EH (cell line): ENCODE measurements at places on chromosomes 13 and 19.

GRCh38 chr19:16470541-16470910, 1.2 kb downstream of the EPS15L1 start:
- peak; percentile 53 for DNase-seq

DNA sequence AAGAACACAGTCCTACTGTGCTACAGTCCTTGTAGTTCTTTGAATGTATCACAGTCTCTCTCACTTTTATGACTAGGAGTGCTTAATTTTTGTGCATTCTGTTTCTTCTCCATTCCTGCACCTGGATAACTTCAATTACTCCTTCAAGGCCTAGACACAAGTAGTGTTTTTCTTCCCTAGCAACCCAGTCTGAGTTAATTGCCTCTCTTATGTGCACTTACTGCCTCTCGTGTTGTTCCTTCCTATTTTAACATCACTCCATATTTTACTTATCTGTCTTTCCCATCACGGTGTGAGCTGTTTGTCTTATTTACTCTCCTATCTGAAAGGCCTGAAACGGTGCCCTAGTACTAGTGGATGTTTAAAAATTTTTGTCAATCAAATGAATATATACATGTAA, 101.5 kb downstream of the HS6ST3 start:
- no peak for DNase-seq

- DNase-seq = no peak
Measured at GRCh38 chr19:34504273-34504808, 22.8 kb downstream of the WTIP start.

- no peak for DNase-seq
Measured at GRCh38 chr19:1428738-1429391, 9.3 kb upstream of the RPS15 start.

- DNase-seq = no peak
Measured at GRCh38 chr13:110581506-110582185, 20.1 kb upstream of the RAB20 start.

DNA sequence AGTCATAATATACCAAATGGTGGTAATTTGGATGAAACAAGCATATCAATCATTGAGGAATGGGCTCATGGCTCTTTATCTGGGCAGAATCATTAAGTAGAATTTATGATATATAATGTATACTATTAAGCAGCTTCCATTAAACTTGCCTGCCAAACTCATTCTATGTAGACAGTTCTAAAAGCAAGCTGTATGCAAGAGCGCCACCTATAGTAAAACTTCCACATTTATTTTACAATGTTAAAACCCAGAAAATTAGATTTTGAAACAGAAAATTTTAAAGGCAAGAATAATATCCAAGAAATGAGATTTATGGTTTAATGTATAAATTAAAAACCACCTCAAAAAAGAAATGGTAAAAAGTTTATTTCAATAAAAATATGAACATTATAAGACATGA, 161.5 kb downstream of the MZT1 start:
- peak; percentile 39 for DNase-seq

DNA sequence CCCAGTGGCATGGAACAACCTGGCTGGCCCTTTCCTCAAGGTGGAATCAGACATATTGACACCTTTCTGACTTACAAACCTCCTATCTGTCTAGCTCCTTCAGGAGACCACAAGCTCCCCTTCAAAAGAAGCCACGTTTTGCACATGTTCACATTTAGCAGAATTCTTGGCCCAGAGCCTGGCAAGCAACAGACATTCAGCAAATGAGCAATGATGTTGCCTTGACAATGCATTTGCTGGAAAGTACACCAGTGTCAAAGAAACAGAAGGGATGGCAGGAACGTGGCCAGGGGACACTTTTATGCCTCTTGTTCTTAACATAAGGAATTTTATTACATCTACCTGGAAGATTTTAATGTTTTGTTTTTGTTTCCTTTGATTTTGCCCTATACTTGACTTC, 85.5 kb upstream of the FGF14 start:
- DNase-seq = no peak

GRCh38 chr13:94296471-94296870, 183.0 kb downstream of the DCT start:
- no peak for DNase-seq

DNA sequence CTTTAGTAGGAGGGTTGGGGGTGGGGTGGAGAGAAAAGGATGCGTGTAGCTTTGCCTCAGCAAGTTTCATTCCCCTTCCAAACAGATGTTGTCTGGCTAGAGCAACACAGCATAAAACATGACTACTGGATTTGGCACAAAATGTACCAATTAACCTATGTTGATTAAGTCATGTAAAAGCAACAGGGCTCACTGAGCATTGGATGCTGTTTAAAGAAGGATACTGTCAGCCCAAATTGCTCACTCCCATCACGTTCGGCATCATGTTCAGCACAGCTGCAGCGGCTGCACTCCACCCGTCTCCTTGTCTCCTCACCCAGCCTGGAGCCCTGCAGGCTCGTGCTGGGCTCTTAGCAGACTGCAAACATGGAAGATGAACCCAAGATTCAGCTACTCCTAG, 77.5 kb downstream of the DLEU7 start:
- no peak for DNase-seq

GRCh38 chr19:27772059-27772458, 1440.9 kb downstream of the UQCRFS1 start:
- no peak for DNase-seq

DNA sequence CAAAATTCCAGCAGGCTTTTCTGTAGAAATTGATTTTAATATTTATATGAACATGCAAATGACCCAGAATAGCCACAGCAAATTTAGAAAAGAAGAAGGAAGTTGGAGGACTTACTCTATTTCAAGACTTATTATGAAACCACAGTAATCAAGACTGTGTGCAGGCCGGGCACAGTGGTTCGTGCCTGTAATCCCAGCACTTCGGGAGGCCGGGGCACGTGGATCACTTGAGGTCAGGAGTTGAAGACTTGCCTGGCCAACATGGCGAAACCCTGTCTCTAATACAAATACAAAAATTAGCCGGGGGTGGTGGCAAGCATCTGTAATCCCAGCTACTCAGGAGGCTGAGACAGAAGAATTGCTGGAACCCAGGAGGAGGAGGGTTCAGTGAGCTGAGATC, 6.0 kb upstream of the FFAR2 start:
- DNase-seq = no peak

DNA sequence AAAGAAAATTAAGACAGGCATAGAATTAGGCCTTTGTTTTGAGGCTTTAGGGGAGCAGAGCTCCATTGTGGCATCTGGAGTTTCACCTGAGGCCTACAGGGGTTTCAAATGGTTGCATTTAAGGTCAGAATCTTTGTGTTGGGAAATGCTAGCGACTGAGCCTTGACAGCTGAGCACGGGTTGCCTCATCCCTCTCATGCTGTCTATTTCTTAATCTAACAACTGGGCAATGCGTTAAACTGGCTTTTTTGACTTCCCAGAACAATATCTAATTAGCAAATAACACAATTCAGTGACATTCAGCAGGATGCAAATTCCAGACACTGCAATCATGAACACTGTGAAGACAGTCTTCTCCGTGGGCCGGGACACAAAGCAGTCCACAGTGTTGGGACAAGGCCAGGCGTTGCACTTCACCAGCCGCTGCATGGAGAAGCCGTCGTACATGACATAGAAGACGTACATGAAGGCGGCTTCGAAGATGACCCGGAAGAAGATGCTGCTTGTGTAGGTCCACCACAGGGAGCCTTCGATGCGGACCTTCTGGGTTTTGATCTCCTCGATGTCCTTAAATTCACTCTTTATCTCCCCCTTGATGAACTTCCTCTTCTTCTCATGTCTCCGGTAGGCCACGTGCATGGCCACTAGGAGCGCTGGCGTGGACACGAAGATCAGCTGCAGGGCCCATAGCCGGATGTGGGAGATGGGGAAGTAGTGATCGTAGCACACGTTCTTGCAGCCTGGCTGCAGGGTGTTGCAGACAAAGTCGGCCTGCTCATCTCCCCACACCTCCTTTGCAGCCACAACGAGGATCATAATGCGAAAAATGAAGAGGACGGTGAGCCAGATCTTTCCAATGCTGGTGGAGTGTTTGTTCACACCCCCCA, 3.8 kb downstream of the GJB2 start:
- no peak for DNase-seq

DNA sequence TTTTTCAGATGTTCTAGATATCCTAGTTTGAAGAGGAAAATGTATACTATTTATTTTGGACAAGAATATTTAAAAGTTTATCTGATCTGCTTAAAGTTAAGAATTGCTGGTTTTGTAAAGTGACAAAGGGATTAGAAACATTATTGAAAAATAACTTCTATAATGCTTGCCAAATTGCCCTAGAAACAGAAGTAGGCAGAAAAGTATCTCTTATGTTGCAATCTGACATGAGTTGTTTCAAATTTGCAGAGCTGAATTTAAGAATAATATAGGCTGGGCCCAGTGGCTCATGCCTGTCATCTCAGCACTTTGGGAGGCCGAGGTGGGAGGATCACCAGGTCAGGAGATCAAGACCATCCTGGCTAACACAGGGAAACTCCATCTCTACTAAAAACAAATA, 777.1 kb downstream of the LIG4 start:
- DNase-seq = no peak

DNA sequence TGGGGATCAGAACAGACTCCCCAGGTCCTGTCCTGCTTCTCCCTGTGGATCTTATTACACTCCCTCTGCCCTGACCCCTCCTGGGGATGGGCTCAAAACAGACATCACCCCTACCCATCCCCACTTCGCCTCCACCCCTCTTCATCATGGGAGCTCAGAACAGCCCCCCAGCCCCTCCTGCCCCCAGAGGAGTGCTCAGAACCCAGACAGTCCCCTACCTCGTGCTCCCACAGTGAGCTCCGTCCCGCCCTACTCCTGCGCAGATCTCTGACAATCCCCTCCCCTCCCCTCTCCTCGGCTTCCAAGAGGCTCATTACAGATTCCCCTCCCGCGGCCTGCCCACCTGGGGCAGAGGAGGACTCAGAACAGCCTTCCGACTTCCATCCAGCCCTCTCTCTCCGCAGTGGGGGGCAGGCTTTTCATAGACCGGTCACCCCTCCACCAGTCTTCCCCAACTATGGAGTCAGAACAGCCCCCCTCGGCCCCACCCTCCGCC, 6.1 kb downstream of the NXNL1 start:
- DNase-seq = no peak

- peak; percentile 37 for DNase-seq
Measured at GRCh38 chr19:2274185-2274711, 7.7 kb downstream of the PEAK3 start.

DNA sequence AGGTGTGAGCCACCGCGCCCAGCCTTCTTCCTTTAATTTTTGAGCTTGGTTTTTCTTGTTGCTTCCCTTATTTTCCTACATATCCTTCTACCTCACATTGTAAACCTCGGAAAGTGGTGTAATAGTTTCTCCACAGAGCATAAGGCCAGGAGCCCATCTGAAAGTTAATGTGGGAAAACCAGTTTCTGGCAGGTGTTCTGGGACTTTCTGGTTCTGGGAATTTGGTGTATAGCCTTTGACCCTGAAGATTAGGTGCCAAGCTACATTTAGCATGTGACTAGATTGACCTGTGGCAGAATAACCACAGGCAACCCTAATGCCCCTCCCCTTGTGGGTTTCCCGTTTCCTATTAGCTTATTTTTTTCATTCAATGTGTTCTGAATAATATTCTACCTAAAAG, 8.7 kb downstream of the POP4 start:
- no peak for DNase-seq

GRCh38 chr13:109385242-109385560, 401.2 kb downstream of the IRS2 start:
- peak; percentile 72 for DNase-seq

- no peak for DNase-seq
Measured at GRCh38 chr13:99361197-99361596, 54.0 kb upstream of the GPR183 start.

DNA sequence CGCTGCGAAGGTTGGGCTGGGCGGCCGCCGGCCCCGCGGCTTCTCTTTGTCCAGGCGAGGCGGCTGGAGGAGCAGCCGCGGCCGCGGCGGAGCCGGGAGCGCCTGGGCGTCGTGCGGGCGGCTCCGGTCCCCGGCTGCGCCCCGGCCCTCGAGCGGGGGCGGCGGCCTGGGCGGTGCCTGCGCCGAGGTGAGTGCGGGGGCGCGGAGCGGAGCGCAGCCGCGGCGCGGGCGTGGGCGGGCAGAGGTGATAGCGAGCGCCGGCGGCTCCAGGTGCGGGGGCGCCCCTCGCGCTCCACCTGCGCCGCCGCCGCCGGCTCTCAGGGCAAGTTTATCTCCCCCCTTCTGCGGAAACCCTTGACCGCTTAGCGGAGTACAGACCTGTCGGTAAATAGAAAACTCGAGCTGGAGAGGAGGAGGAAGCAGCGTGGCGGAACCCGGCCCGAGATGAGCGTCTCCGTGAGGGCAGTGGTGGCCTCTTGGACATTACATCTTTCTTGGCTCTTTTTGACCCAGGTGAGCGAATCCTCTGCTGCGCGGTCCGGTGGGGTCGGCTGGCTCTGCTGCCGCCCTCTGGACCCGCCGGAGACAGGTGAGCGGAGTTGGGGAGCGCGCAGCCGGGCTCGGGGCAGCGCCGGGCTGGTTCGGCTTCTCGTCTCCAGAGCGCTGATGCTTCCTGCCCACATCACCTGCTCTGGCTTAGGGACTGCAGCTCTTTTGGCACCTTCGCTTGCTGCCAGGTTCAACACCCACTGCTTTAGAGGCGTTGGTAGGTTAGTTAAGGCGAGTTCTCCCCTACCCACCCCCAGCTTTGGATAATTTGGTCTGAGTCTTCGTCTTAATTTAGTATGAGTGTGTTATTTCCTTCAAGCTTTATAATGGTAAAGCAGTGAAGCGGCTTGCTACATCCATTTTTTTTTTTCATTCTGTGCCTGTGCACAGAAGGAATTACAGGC, at the start of gene MTUS2:
Gene MTUS2 (plus strand): TSS at position 241 of the 953 bp plus-strand sequence.
- DNase-seq = no peak

DNA sequence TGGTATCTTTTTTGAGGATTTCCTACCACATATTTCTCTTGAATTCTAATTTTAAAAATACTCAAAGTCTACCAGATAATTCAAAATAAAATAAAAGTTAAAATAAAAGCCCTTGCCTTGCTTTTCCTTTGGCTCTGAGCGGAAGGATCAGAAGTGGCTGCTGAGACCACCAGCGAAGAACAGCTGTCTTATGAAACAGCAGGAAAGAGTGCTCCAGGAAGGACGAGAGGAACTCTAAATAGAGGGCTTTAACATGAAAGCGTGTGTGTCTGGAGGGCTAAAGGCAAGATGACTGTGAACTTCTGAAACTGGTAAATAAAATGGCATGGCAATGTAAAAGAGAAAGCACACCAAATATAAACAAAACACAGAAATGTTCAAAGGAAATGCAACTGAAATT, 521.5 kb upstream of the SPRY2 start:
- no peak for DNase-seq

DNA sequence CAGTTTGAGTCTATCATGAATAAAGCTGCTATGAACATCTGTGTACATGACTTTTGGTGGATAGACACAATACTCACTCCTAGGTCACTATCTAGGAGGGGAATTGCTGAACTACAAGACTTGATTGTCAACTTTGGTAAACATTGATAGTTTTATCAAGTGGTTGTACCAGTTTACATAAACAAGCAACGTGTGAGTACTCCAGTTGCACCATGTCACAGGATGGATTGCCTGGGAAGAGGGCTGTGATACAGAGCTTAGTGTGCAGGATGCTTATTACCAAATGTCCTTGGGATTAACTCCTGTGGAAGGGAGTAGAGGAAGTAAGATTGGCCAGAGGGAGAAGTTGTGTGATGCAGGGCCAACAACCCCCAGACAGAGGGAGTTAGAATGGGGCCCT, 37.7 kb downstream of the RAP2A start:
- no peak for DNase-seq

- peak; percentile 47 for DNase-seq
Measured at GRCh38 chr19:28466107-28467045, 746.6 kb downstream of the UQCRFS1 start.

GRCh38 chr13:96632536-96633320, 361.5 kb downstream of the OXGR1 start:
- no peak for DNase-seq
